Diencephalon (tissue), 1 donor: ENCODE measurements at places on chromosomes 3 and 15. TPM values are rescaled to one million over a fixed set of nuclear protein-coding genes. Genes with fewer than 3 reads are reported as not detected.

Gene SEMA7A
- total RNA-seq = 22.6 TPM

Gene HEG1
- total RNA-seq = 7.2 TPM

Gene DNAH12
- total RNA-seq = 3.5 TPM

Gene IQCF5
- not detected for total RNA-seq

Gene AGTR1
- 1.4 TPM for total RNA-seq

Gene C3orf80
- total RNA-seq = 2.5 TPM

Gene RASL12
- total RNA-seq = 6.2 TPM

Gene SNRK
- total RNA-seq = 82.6 TPM

Gene SNTN
- total RNA-seq = 2.3 TPM

Gene P2RY13
- 3.5 TPM for total RNA-seq

Gene IMPG2
- 6.9 TPM for total RNA-seq

Gene KNG1
- not detected for total RNA-seq

Gene LINGO1
- 45.2 TPM for total RNA-seq

Gene ITPKA
- total RNA-seq = 0.69 TPM
